ENCODE measurements at places on chromosomes 6 and 20.
A peak's percentile ranks its signal among the peaks of the same experiment; 100 is the strongest.

GRCh38 chr6:35089216-35089934 lies 51.8 kb downstream of the TCP11 start:
- no peak for DNase-seq

DNA sequence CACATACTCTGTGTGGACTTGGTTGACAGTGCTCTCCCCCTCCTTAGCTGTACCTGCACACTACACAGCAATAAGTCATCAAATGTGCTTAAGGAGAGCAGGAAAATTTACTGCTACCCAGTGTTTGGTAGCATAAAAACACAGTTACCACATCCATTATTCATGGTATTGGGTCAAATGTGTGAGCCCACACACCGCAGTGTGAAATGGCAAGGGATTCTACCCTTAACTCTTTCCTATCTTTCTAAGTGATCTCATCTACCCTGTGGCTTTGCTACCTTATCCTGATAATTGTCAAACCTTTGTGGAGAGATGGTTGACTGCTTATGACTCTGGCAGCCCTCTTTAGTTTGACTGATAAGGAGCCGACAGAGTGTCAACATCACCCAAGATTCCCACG lies 47.6 kb downstream of the STX11 start:
- DNase-seq, result no peak

GRCh38 chr6:137707590-137708360 lies 159.3 kb upstream of the TNFAIP3 start:
- DNase-seq, result no peak

DNA sequence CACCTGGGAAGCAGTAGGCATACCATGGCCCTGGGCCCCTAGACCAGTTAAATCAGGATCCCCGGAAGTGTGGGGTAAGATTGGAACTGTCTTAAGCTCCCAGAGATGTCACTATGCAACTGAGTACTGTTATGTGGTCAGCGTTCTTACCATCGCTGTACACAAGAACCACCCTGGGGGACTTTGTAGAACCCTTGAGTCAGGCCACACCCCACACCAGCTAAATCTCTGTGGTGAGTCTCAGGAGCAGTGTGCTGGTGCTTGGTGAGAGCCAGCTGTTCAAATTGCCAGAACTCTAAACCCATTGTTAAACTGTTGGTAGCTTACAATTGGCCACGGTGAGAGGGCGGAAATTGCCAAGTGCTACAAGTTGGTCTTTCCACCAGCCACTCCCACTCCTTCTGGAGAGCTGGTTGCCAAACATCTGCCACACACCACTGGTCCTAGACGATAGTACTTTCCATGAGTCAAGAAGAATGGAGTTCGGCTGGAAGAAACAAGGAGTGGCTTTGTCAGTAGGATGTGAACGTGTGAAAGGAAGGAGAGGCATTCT lies 80.5 kb upstream of the SYNDIG1 start:
- no peak for DNase-seq

GRCh38 chr6:13830803-13831202 lies 16.4 kb upstream of the MCUR1 start:
- no peak for DNase-seq

DNA sequence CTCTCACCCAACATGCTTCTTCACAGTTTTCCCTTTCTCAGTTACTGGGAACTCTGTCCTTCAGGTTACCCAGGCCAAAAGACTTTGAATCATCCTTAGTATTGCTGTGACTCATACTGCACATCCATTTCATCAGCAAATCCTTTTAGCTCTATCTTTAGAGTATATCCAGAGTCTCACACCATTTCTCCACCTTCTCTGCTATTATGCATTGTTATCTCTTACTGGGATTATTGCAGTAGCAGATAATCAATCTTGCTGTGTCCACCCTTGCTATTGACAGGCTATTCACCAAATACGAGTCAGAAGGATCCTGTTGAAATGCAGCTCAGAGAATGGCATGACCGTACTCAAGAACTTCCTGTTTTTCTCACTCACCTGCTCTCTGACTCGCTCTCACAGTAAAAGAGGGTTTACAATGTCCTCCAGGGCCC lies 57.3 kb downstream of the BCKDHB start:
- no peak for DNase-seq

DNA sequence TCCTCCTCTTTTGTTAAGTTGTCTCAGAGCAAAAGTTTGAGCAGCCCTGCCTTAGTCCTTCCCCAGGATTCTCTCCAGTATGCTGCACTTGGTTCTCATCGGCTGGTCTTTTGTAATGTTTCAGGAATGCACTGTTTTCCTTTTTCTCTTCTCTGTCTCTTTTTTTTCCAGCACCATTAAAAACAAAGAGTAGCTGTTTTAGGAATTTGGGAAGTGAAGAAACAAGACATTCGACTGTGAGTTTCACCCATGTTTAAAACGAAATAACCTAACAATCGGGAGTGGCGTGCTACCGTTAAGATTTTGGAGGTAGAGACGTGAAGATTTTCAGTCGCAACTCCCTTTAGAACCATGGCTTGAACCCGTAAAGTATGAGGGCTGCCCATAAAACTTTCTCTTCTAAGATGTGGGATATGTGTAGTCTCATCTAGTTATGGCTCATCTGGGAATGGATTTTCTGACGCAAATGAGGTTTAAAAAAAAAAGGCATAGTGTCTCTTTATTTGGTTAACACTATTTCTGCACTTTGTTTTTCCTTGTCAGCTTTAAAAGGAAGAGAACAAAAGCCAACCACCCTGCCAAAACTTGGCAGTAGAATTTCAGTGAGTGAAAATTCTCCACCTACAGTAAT lies 35.9 kb upstream of the RAB23 start:
- DNase-seq, result no peak

DNA sequence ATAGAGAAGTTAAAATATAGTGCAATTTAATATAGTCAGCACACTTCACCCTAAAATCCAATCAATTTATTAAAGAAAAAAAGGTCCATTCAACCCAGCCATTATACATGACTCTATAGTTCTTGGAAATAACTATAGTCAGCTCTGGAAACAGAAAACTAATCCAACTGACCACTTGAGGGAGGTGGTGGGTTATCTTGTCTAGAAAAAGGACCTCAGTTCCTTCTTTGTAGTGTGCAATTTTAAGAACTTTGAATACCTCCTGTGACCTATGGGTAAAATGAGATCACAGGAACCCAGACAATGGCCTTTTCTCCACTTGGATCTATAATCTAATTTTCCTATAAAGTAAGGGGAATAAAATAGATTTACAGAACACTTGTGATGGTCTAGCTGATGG lies 163.6 kb upstream of the CENPW start:
- DNase-seq, result no peak

DNA sequence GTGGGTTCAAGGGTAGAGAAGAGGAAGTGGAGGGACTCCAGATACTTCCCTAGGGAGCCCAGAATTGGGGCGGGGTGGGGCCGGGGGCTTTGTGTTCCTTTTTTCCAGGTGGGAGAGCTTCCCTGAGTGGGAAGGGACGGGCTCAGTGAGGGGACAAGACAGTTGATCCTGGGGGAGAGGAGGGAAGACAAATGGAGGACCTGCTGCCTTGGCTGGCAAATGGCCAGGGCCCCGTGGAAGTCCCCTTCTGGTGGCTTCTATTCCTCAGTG lies 2.6 kb downstream of the CTSZ start:
- DNase-seq, result no peak

DNA sequence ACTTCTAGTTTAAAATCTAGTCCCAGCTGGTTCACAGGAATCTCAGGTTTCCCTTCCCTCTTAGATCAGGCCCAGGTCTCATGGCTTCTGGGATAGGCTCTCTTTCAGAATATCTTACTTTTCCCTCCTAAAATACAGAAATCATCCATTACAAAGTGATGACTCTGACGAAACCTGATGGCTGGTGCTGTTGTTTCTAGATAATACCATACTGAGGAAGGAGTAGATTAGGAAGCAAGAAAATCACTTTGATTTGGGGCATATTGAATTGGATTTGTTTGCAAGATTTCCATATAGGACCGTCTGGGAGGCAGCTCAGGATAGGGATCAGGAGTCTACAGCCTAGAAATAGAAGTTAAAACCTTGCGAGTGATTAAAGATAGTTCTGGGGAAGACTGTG lies 3.6 kb downstream of the ZKSCAN3 start:
- DNase-seq, result no peak

DNA sequence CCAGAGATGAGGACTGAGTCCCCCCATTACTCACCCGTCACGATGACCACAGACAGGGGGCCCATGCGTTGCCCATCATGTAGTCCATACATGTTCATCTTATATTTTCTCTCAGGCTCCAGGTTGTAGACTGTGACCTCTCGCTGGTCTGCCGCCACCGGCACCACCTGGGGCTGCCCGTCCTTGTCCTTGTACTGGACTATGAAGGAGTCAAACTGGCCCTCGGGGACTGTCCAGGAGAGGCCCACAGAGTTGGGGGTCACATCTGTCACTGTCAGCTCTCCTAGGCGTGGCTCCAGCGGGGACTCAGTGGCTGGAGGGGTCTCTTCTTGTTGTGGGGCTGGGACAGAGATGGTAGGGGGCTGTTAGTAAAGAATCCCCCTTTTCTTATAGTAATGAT lies 35.4 kb downstream of the CYP21A2 start:
- no peak for DNase-seq

DNA sequence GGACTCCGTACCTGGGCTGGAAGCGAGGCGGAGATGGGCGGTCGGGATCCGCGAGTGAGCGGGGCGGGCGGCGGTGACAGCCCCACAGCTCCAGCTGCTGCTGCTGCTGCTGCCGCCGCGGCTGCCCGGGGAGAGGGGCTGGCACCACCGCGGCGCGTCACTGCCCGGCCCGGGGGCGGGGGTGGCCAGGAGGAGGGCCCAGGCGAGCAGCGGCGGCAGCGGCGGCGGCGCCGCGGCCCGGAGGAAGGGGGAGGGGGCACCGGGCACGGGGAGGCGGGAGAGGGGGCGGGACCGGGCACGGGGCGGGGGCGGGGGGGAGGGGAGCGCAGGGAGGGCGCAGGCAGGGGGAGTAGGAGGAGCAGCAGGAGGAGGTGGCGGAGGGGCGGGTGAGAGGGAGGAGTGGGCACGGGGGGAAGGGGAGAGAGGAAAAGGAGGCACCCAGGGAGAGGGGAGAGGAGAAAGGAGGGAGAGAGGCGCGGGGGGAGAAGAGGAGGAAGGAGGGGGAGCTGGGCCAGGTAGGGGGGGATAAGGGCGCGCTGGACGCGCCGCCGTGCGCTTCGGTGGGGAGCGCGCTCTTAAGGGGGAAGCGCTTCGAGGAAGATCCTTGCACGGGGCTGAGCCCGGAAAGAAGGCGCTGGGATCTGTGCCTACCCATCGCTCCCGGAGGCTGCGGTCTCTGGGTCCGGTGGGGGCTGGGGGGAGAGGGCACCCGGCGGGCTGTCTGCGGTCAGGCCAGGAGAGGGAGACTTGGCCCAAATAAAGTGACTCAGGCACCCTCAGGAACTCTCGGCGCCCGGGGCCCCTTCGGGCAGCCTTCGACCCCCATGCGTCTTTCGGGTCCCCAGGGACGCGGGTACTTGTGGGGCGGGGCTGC lies 101.5 kb downstream of the NOL4L start:
- peak; percentile 44 for DNase-seq

DNA sequence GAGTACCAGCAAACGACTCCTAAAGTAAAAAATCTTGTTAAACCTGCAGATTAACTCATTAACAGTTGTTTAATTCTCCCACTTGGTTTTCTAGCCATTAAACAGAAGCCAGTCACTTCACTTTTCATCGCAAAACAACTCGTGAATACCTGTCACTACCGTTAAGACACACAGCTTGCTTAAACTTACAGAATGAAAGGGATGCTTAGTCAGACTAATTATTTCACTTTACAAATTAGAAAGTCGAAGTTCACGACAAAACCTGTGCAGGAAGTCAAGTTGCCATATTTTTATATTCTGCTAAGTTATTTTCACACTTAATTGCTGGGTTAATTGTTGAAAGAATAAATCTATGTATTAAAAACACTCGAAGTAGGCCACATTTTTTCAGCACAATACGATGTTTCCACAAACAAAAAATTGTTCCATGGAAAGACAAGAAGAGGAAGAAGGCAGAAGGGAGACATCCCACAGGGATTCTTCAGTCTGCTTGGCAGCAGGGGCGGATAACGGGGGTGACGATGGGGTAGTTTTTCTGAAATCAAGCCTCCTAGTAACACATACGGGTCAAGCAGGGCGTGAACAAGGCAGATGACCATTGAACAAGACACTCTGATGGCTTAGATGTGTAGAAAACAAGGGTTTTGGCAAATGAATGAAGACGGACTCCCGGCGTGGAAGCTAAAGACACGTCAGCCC lies 933 bp downstream of the SSR1 start:
- no peak for DNase-seq

All from GM12892 (cell line).